ENCODE measurements at places on chromosomes 11 and 22.

DNA sequence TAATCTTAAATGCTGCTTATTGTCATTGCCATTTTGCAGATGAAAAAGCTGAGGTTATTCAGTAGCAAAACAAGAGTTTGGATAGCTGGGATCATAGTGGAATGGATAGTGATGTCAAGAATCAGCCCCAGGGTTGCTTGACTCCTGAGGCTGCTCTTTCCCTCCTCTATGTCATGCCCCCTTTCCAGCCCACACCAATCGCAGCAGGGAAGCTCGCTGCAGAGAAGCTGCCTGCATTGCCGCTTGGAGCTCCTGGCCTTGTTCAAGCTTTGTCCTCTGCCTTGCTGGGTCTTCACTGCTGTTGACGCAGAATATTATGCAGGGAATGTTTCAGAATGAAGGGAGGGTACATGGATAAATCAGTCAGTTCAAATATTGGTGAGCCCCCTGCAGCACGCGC, 128.8 kb upstream of the RASSF10 start:
- no peak for DNase-seq

- no peak for DNase-seq
Observed at GRCh38 chr11:80958361-80958760, 1517.5 kb upstream of the TENM4 start.

DNA sequence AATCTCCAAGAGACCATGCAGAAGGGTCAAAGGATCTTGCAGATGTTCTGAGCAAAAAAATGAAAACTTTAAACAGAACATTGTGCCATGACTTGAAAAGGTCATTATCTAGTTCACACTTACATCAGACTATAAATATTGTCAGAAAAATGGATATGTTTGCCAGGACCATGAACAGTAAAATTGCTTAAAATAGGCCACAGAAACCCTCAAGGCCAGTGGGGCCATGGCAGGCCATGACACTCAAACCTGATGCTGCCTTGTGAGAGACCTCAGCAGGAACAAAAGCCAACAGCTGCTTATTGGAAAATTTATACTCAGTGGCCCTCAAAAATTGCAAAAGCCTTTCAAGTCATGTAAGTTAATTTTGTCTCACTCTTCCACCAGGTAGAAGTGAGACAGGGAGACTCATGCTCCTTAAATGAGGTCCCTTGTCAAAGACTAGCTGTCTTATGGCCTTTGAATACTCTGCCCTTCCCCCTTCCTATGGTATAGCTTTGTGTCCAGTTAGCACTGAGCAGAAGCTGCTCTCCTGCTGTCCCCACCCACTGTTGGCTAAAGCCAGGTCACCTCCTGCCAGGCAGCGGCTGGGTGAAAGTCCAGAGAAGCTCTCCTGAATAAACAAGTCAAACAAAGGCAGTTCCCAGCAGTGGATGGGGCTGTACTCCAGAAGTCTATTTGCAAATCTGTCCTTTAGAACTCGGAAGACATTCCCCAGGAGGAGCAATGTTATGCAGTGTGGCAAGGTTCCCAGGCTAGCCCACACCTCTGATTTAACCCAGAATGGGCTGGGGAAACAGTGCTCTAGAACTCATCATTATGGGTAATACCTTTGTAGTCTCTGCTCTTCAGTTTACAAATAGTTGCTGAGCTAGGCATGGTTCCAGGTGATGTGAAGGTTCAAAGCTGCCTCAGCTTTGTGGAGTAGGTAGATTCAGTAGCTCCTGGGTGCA, 21.4 kb downstream of the ADM start:
- no peak for DNase-seq

GRCh38 chr22:19849835-19850762, 4.6 kb downstream of the GNB1L start:
- no peak for DNase-seq

DNA sequence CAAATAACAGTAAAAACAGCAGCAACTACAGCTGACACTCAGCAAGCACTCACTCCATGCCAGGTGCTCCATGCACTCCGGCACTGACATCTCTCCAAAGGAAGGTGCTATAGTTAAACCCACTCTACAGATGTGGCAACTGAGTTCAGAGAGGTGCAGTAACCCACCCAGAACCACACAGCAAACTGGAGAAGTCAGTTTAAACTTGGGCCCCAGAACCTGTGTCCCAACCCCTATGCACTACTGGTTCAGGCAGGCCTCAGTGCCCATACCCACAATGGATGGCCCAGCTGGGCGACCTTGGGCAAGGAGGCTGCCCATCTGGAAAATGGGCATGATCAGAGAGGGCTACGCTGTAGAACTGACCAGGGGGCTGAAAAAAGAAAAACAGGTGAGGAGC, 26.4 kb upstream of the TCF20 start:
- no peak for DNase-seq

GRCh38 chr22:37498289-37498909, 12.2 kb upstream of the MFNG start:
- DNase-seq = no peak

DNA sequence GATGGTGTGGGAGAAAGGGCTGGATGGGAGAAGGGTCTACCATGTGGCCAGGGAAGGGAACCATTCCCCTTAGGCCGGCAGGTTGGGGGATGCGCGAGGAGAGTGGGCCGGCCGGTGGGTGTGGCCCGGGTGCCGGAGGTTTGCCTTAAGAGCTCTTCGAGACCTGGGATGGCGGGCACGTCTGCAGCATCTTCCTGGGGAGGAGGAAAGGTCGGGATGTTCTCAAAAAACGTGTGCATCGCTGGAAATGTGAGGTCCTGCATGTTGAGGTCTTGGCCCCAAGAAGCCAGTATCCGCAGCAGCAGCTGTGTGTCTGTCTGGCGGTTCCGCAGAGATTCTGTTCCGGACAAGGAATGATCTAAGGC, 1.4 kb downstream of the NAV2 start:
- DNase-seq = no peak

GRCh38 chr11:112211536-112211935, 14.7 kb upstream of the PTS start:
- DNase-seq = no peak

DNA sequence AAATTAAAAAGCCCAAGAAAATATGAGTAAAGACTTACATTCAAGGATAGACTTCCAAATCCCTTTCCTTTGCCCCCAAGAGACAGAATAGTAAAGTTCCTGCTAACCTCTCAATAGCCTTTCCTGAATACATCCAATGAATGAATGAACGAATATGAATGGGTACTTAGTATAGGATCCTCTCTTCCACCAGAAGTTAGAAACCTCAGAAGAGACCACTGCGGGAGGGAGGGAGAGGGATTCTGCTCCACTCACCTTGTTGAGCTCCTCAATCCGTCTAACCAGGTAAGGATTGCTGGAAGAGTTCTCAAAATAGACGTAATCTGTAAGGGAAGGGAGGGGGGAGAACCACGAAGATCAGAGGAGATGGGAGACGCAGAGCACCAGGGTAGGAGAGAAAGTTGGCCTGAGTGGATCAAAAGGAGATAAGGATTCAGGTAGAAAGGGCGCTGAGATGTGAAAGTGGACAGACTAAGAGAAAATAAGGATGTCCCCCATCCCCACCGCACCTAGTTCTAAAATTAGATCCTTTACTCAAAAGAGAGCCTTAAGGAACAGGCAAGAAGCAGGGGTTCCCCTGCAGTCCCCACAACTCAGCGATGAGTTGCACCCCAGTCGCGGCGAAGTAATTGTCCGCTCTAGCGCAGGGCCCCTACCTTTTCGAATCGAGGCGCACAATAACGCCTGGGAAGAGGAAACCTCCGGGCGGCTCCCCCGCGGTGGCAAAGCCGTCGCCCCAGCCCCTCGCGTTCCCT, 1.1 kb downstream of the MTA2 start:
- DNase-seq = no peak

DNA sequence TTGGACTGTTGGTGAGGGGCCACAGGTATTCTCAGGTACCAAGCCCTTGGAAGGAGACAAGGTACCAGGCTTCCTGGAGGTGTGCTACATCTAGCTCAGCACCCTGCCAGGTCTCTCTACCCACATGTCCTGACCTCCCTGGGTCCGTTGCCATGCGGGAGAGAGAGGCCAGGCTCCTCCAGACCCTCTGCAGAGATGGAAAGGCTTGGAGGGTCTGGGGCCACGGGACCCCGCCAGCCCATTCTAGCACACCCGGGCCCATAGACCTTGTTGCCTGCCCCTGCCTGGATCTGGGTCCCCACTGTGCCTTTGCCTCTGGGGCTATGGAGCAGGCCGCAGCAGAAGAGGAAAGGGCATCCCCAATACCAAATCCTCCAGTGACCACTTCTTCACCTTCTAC, 2.2 kb upstream of the APOC3 start:
- no peak for DNase-seq

DNA sequence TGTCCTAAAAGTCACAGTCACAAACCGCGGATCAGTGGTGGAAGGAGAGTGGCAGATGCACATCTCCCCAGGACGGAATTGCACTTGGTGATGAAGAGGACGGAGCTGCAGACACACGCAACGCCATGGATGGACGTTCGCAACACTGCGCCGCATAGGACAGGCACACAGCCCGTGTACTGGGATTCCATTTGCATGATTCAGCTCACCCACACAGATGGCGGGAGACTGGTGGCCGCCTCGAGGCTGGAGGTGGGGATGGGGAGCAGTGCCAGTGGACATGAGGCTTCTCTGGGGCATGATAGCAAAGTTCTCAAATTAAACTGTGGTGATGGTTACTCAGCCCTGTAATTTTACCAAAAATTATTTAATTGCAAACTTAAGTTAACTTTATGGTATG, 37.4 kb downstream of the DUSP8 start:
- DNase-seq = no peak

DNA sequence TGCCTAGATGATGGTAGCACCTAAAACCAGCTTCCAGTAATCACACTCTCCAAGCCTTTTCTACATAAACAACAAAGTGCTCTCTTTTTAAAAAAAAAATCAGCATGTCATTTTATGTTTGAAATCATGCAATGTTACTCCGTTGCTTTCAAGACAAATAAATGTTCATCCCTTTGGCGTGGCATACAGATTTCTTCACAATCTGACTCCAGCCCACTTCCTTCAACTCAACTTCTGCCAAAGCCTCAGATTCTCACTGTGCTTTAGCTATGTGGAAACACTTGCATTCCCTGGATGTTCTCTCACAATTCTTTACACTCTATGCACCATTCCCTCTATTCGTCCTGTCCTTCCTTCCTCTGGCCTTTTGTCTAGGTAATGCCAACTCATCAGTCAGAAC, 206.3 kb upstream of the BLID start:
- no peak for DNase-seq

GRCh38 chr11:62013537-62014476, 46.4 kb upstream of the FTH1 start:
- no peak for DNase-seq

- DNase-seq = no peak
Observed at GRCh38 chr11:13009921-13010748, 1.0 kb downstream of the RASSF10 start.

- DNase-seq = no peak
Observed at GRCh38 chr11:20026629-20027555, 133.4 kb downstream of the DBX1 start.

DNA sequence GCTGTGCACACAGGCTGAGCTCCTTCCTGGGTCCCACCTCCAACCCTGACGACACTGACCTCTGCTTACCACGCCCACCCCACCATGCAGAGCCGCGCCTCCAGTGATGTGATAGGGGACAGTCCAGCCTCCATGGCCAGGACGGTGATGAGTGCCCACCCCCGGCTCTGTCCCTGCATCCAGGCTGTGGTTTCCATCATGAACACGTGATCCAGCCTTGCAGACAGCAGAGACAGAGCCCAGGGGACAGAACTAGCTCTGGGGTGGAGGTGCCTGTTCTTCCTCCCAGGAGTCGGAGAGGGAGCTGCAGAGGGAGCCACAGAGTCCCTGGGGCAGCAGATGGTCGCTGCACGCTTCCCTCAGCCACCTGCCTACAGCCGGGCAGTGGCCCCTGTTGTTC, 42.6 kb upstream of the IGSF9B start:
- no peak for DNase-seq

DNA sequence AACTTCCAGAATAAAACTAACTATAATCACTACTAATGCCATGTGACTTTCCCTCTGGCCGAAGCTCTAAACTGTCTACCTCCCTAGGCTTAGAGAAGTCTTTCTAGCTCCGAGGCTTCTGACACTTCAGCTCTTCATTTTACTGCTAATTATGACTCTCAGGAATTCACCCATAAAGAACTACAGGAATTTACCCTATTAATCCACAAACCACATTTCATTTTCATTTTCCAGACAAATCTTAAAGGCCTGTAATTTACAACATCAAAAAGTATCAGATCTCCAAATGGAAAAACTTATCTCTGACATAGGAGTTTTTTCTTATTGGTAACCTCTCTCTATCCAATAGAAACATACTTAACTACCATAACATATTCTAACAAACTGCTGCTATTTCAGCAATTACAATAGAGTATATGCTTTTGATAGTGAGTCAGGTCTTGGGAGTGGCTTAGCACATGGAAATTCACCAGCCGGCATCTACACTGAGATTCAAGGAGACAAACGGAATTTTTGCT, 33.4 kb downstream of the MRTFA start:
- DNase-seq = no peak

- no peak for DNase-seq
Observed at GRCh38 chr22:28884747-28885350, 1.5 kb downstream of the ZNRF3 start.

- DNase-seq = no peak
Observed at GRCh38 chr11:43518408-43519160, 159.9 kb downstream of the TTC17 start.

DNA sequence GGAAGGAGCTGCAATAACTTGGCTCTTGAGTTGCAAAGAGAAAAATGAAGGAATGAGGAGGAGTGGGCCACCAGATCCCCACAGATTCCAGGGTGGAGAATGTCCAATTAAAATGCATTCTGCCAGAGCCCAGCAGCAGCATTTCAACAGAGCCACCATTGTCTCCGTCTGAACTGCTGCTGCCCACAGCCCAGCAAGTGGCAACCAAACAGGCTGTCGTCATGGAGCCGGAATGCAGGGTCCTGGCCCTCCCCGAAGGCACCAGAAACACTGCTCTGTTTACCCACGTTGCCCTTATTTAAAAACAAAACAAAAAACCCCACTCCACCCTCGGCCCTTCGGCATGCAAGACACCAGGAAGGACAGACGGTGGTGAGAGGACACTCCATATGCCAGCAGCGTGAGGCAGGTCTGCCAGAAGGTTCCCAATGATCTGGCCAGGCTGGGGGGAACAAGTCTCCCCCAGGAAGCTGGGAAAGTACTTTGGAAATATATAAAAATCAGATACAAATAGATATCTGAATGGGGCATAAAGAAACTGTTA, 32.5 kb downstream of the PLEKHA7 start:
- DNase-seq = no peak

DNA sequence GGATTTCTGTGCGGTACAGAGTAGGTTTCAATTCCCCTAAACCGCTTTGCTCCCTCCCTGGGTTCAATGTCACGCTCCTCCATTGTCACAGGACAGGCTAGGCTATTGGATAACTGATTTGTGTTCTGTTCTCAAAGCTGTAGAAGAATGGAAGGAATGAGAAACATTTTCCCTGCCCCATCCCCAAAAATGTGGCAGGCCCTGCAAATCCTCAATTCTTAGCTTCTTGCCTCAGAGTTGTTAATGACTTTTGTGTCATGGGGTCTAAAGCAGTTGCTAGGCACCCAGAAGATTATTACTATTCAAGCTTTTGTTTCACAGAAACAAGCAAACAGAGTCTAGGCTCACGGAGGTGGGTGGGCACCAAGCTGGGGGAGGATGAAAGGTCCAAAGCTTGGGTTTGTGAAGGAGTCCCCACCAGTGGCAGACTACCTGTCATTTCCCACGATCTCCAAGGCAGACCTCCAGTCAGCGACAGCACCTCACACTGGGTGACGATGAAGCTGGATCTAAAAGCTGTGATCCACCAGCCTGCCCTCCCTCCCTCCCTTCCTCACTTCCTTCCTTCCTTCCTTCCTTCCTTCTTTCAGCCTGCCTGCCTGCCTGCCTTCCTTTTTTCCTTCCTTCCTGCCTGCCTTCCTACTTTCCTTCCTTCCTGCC, 1080.2 kb downstream of the OPCML start:
- DNase-seq = no peak
